ENCODE measurements at places on chromosomes 6 and 20.
A peak's percentile ranks its signal among the peaks of the same experiment; 100 is the strongest.

DNA sequence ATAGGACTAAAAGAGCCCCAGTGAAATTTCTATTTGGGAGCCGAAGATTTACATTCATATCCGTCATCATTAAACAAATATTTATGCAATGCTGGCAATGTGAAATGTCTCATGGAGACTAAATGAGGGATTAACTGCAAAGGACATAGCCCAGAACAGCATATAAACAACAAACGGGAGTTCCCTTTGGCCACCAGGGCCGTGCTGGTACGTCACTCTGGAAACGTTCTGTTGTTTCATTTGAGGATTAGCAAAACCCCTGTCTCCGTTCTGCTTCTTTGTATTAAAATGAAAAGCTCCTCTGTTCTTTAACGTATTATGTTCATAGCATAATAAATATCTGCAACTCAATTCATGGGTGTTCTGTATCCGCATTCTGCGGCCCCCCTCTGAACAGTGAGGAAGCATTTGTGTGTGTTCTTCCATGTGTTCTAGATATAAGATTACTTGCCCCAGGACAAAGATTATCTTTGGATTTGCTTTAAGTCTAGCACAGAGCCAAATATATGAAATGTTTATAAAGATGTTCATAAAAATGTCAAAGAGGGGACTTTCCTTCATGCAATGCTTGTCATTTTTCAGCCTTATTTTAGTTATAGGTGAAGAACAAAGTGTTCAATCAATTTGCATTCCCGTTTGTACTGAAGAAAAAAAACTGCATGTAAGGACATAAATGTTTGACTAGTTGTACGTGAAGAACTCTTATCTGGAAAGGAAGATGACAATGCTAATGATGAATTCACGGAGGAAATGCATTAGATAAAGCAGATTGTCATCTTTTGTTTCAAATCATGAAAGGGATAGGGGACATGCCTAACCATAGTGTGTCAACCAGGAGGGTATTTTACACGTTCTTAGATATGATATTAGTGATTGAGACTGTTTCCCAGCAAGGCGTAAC, 90.0 kb upstream of the TNFAIP3 start:
- ATAC-seq: no peak

- peak; percentile 69 for ATAC-seq
Measured at GRCh38 chr6:157169656-157170055, 153.7 kb downstream of the TMEM242 start.

GRCh38 chr6:82143041-82143481, 104.5 kb downstream of the IBTK start:
- peak; percentile 39 for ATAC-seq

DNA sequence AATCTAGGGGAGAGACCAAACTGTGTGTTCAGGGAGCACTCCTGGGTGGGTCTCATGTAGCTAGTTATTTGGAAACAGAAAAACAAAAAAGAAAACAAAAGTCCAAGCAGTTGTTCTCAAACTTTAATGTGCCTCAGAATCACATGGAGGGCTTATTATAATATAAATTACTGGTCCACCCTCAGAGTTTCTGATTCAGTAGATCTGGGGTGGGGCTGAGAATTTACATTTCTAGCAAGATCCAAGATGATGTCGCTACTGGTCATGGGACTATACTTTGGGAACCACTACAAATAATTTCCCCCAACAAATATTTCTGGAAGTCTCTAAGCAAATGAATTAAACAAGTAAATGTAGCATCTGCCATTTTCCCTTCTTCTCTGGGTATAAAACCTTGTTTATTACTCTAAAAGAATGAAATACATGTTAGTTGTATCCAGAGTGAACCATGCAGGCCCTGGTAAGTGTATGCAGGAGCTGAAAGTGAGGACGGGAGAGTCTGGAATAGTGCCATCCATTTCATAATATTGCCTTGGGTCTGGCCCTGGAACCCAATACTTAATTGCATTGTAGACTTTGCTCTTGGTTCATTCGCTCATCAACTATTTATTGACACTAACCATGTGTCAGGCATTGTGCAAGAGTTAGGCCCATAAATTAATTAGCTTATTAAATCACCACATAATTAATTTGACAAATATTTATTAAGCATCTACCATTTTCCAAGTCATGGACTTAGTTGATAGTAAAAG, 490.8 kb downstream of the EPM2A start:
- no peak for ATAC-seq

DNA sequence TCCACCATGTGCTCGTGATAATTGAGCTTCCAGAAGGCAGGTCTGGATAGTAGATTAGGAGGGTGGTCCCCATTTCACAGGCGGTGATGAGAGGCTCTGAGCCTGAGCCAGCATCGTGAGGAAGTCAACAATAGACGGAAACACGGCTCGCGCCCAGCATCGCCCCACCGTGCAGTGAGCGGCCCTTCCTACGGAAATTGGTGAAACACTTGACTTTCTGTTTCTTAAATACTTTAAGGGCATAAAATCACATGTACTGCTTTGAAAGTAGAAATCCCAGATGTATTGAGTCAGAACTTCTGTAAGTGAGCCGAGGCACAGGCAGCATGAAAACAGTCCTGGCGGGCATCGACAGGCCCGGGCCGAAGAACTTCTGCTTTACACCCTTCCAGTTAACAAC, 4.3 kb upstream of the KIF25 start:
- ATAC-seq: no peak

GRCh38 chr6:73980096-73980495, 284.1 kb downstream of the CD109 start:
- no peak for ATAC-seq

GRCh38 chr6:145756170-145756662, 20.9 kb upstream of the EPM2A start:
- peak; percentile 97 for ATAC-seq

DNA sequence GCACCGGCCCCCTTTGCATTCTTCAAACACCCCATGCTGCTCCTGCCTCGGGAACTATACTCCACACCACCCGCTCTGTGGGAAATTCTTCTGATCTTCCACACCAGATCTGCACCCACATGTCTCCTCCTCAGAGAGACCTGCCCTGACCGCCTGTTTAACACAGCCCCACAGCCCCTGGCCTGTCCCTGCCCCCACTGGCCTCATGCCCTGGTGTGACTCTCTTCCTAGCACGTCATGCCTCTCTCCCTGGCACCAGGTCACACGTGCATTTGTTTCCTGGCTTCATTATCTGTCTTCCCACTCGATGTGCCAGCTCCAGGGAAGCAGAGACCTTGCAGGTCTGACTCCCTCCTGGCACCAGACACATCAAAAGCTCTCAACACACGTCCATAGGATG, 79.6 kb downstream of the ANKRD60 start:
- ATAC-seq: no peak

DNA sequence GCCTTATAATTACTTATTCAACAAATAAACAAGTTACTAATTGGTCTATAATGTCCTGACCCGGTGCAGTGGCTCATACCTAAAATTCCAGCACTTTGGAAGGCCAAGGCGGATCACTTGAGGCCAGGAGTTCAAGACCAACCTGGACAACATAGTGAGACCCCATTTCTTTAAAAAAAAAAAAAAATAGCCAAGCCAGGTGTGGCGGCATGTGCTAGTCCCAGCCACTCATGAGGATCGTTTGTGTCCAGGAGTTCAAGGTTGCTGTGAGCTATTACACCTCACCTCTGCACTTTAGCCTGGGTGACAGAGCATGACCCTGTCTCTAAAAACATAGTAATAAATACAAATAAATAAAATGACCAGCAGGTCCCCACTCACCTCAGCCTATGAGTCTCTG, 9.8 kb upstream of the UBE2V1 start:
- ATAC-seq: no peak

- ATAC-seq: no peak
Measured at GRCh38 chr6:168118935-168119334, 39.9 kb upstream of the FRMD1 start.

DNA sequence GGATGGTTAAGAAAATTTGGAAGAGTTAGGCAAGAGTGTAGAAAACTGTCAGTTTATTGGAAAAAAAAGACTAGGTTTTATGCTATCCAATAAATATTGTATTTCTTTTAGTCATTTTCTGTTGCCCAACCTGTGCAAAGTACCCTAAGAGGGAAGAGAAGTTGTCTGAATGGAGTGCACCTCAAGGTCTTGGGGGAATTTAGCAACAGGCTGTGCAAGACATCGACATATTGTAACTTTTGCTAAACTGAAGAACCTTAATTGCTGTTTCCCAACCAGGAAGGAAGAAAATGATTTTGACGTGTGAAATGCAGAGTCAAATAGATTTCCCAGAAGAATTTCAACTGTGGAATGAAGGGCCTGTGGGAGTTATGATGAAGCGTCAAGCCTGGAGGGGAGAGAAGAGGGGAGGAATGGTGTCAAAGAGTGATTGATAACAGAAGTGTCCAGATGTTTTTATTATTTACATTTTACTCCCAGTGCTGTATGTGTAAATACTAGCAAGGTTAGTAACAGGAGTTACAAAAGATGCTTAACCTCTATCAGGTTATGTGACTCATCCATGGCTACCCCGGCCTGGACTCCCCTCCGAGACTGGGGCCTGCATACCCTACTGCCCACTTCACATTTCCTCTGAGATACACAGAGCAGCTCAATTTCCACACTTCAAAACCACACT, 246.8 kb downstream of the MYLK4 start:
- no peak for ATAC-seq

DNA sequence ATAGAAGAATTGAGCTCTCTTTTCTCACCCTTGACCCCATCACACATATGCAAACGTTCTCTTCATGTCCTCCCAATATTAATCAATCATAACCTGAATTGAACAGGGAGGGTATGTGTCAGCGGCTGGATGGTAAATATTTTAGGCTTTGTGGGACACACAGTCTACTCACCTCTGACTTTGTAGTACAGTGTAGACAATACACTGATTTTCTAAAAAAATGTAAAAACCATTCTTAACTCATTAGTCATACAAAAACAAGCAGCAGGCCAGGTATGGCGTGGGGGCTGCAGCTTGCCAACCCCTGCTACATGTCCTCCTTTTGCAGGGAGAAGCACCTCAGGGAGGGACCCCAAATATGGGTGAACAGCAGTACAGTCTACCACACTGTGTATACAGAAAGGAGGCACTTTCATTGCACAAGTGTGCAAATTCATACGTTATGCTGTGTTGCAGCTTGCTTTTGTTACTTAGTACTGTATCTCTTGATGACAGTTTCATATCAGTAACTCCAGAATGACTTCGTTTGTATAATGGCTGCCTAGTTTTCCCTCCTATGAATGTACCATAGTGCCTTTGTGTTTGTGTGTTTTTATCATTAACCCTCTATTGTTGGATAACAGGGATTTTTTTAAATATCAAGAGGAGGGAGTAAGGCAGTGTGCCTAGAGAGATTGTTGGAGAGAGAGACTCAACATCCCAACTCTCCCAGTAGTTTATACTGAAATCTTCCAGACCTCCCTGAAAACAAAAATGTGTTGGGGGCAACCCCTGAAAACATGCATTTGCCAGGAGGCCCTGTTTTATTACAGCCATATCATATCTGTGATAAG, 214.3 kb downstream of the ZMYND8 start:
- no peak for ATAC-seq

DNA sequence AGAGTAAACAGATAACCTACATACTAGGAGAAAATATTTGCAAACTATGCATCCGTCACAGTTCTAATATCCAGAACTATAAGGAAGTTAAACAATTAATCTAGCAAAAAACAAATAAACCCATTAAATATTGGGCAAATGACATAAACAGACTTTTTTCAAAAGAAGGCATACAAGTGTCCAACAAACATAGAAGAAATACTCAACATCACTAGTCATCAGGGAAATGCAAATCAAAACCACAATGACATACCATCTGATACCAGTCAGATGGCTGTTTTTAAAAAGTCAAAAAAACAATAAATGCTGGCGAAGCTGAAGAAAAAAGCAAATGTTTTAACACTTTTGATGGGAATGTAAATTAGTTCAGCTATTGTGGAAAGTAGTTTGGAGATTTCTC, 1117.7 kb upstream of the MAP3K7 start:
- no peak for ATAC-seq

- peak; percentile 64 for ATAC-seq
Measured at GRCh38 chr6:98844244-98845210, 10.2 kb downstream of the POU3F2 start.

GRCh38 chr20:52777171-52777570, 195.0 kb upstream of the TSHZ2 start:
- no peak for ATAC-seq

DNA sequence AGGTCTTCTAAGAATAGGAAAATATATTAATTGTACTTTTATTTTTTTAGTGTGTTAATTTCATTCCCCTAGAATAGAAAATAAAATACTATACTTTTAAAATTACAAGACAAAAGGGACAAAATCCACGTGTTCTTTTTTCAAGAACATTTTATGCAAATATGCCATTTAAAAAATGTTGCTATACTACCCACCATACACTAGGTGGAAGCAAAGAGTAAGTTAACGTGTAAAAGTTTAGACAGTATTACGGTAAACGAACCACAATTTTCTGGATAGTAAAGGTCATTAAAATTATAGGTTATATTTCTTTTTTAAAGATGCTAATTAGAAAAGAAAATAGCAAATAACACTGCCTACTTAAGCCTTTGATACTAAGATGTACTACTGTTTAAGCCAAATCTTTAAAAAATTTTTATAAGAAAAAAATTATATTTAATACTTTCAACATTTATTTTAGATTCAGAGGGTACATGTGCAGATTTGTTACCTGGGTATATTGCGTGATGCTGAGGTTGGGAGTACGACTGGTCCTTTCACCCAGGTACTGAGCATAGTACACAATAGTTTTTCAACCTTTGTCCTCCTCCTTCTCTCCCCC, 287.6 kb downstream of the PHF3 start:
- peak; percentile 70 for ATAC-seq

DNA sequence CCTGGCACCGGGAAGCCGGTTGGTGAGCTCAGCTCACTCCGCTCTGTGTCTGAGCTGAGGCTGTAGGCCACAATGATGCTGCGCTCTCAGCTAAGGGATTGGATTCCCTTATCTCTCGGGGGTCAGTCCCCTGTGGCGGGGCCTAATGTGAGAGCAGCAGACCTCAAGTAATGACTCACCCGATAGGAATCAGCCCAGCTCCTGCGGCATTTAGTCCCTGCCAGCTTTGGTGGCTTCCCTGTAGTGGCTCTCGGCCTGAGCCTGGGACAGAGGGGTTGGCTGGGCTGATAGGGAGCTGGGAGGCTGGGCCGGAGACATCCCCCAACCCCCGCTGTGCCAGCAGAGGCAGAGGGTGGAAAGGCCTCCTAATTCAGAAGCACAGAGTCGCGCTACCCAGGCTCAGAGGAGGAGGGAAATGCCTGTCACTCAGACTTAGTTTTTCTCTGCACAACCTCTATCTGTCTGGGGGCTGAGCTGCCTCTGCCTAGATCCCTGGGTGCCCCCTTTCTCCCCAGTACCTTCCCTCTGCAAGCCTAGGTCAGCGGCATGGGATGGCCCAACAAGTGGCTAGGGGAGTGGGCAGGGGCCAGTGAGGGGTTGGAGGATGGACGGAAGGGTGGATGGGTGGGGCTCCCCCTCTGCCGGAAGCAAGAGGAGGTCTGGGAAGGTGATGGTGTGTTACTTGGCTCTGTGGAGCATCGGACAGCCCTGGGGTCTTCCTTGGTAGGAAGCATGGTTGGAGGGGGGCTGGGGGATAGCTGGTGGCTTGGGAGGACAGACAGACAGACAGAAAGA, 92.2 kb downstream of the CDH22 start:
- peak; percentile 85 for ATAC-seq

- no peak for ATAC-seq
Measured at GRCh38 chr6:5412017-5412416, 150.7 kb downstream of the FARS2 start.
